Activated naive CD4-positive, alpha-beta T cell treated with anti-CD3 and anti-CD28 coated beads for 36 hours (primary cell): ENCODE measurements at places on chromosomes 13 and 19. TPM values are rescaled to one million over a fixed set of nuclear protein-coding genes. Genes with fewer than 3 reads are reported as not detected.

DNA sequence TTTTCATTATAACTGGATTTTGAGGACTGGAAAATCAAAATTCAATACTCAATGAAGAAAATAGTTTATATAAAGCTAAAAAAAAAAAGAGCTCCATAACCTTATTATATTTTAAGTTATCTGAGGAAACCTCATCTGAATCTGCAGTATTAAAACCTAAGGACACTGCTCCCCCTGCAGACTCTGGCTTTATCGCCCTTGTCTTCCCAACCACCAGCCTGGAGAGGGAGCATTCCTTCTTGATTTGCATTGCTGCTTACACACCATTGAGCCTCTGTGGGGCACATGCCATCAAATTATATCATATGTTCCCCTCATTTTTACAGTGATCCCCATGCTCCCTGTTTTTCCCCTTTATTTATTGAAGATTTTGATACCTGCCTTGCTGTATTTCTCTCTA is 871.4 kb upstream of the GPC6 start:
- no peaks in the 10 kb centered on the region for H3K27me3 ChIP-seq
- H3K36me3 ChIP-seq = no peaks in the 10 kb centered on the region
- no peak overlapping the region for H3K27ac ChIP-seq

GRCh38 chr19:30161770-30162169 is 210.4 kb upstream of the ZNF536 start:
- no peaks in the 10 kb centered on the region for H3K27me3 ChIP-seq
- H3K4me1 ChIP-seq = no peaks in the 10 kb centered on the region
- H3K27ac ChIP-seq = no peak overlapping the region
- no peak overlapping the region for H3K4me3 ChIP-seq

- peak within 1 kb of the TSS; percentile 68 for H3K27ac ChIP-seq
- peaks cover 36% of the 10 kb centered on the region for H3K4me1 ChIP-seq
- no peaks in the 10 kb centered on the region for H3K27me3 ChIP-seq
- H3K36me3 ChIP-seq = peaks cover 23% of the 10 kb centered on the region
- DNase-seq = peak; percentile 90
Observed at GRCh38 chr13:108215436-108215835, at the start of gene LIG4. Gene LIG4, minus strand, starts transcription at chr13:108215536. Its CDS starts 4,268 bp downstream, at chr13:108211268.

DNA sequence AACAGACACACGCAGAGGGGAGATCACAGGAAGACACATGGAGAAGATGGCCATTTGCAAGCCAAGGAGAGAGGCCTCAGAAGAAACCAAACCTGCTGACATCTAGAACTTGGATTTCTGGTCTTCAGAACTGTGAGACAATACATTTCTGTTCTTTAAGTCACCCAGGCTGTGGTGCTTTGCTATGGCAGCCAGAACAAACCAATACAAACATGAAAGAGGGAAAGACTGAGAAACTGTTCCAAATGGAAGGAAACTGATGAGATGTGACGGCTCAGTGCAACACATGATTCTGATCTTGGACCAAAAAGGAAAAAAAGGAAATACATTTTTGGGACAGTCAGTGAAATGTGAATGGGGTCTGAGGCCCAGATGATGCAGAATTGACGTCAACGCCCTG is 30.2 kb upstream of the SACS start:
- DNase-seq = no peak
- no peaks in the 10 kb centered on the region for H3K36me3 ChIP-seq
- no peak overlapping the region for H3K4me3 ChIP-seq
- no peaks in the 10 kb centered on the region for H3K27me3 ChIP-seq
- no peak overlapping the region for H3K27ac ChIP-seq

DNA sequence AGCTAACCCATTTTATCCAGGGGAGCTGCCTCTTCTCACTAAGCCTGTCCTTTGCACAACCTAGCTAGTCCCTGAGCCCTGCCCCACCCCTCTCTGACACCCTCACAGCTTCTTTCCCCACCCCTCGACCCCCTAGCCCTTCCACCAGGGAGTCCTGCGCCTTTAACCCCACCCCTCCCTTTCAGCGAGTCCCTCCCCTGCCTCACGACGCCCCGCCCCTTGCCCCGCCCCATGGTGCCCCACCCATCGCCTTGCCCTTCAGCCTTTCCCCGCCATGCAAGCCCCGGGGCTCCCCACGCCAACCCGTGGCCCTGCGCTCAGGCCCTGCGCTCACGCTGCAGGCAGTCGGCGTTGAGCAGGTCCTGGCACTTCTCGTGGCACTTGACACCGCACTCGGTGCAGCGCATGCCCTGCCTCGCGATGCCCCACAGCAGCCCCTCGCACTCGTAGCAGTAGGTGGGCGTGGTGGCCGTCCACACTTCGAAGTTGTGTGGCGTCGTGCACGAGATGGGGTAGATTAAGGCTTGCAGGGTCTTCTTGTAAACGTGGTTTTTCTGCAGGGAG is 40.0 kb downstream of the UNC13A start:
- no peak overlapping the region for H3K27ac ChIP-seq
- H3K36me3 ChIP-seq = no peaks in the 10 kb centered on the region
- H3K4me3 ChIP-seq = no peak overlapping the region
- DNase-seq = no peak

DNA sequence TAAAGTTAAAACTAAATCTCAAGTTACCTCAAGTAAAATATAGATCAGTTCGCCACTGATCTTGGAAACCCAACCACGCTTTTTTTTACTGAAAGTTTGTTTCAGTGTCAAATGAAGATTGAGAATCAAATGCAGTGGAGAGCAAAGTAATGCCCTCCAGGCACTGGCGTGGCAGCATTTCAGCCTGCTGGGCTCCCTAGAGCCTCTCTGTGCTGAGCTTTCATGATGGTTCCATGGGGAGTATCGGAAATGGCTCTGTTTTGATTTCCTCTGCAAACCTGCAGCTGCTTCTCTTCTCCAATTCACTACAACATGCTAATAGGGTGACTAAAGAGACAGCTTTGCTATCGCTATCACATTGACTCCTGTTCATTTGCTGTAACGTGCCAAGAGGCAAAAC is 141.6 kb downstream of the FGF14 start:
- no peaks in the 10 kb centered on the region for H3K4me1 ChIP-seq
- no peaks in the 10 kb centered on the region for H3K36me3 ChIP-seq
- no peak overlapping the region for H3K4me3 ChIP-seq
- no peak for DNase-seq

DNA sequence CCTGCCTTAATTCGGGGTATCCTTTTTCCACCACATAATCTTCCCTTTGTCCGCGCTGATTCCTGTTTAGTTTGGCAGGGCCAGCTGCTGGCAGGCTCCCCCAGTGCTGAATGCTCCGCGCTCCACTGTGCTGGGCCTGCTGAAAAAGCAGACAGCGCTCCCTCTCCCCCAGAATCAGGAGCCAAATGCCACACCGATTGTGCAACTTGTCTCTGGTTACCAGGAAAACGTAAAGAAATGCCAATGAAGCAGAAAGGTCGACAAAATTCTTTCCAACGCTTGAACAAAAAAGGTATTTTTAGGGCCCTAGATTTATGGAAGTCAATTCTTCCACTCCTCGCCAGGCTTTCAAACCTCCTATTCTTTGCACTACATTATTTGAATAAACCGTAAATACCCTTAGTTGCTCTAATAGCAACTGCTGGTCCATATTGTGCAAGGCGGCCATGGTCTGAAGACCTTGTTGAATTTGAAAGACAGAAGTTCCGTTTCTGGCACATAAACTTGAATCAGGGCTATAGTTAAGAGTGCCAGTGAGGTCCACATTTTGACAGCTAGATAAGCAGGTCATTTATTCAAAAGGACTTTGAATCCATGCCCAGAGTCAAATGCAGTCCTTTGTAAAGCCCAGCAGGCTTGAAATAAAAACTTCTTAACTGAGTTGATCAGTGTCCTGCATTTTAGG is 206.7 kb upstream of the RFC3 start:
- H3K27me3 ChIP-seq = peaks cover 6% of the 10 kb centered on the region
- H3K4me1 ChIP-seq = peaks cover 40% of the 10 kb centered on the region
- DNase-seq = no peak
- peak overlapping the region; percentile 46 for H3K4me3 ChIP-seq

- H3K27ac ChIP-seq = no peak overlapping the region
- no peak for DNase-seq
- H3K4me1 ChIP-seq = no peaks in the 10 kb centered on the region
- no peaks in the 10 kb centered on the region for H3K36me3 ChIP-seq
- peaks cover 26% of the 10 kb centered on the region for H3K27me3 ChIP-seq
Observed at GRCh38 chr19:15010501-15011300, 31.0 kb upstream of the SLC1A6 start.

GRCh38 chr19:37572203-37572602 is 22.4 kb downstream of the ZNF571 start:
- H3K27ac ChIP-seq = no peak overlapping the region
- peaks cover 73% of the 10 kb centered on the region for H3K36me3 ChIP-seq
- no peaks in the 10 kb centered on the region for H3K27me3 ChIP-seq
- H3K4me1 ChIP-seq = no peaks in the 10 kb centered on the region
- no peak overlapping the region for H3K4me3 ChIP-seq

PEX11G gene
- total RNA-seq = 0.86 TPM

TMEM255B gene
- total RNA-seq = 1.1 TPM
